Activated gamma-delta T cell treated with anti-CD3 and anti-CD28 coated beads, Interleukin-2, amount 50 U/mL, for 16 hours (primary cell): ENCODE measurements at places on chromosomes 4 and X.

DNA sequence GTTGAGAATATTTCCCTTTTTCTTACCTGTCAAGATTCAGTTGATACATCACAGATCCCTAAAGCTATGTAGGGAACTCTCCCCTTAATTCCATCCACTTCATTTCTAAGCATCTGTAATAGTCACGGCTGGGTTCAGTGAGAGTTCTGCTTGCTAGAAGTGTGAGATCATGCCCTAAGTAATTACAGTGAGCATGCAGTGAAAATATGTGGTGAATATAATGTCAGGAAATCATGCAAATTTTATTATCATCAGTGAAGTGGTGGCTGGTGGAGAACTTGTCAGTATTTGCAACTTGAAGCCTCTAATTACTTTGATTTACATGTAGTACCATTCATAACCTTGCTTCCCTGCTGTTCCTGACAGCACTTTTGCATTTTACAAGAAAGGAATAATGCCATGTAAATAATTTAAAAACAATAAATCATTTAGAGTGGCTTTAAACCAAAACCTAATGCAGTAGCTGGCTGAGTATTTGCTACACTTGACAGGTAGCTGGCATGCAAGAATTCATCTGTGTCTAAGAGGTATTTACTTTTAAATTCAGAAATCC, 28.3 kb upstream of the CFAP299 start:
- DNase-seq, result no peak

GRCh38 chr4:86993909-86994681, 59.3 kb downstream of the AFF1 start:
- no peak for DNase-seq

DNA sequence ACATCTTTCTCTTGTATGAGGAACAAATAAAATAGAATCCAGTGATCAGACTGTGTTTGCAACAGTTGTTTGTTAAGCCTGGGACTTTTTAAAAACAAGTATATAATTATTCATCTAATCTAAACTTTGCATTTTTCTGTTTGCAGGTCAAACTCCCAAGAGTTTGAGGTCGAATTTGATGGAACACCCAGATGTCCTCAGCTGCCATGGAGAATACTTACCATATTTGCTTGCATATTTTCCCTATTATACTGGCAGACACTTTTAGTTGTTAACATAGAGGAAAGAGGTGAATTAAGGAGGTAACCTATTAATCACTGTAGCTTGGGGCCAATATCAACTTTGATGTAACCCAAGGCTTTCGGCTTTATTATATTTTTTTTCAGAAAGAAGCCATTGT, 401.5 kb upstream of the DIPK2B start:
- no peak for DNase-seq

- DNase-seq, result no peak
These were observed 165.5 kb upstream of the SLIT2 start for GRCh38 chr4:20086067-20086798.

GRCh38 chr4:7379719-7380118, 55.0 kb downstream of the PSAPL1 start:
- DNase-seq, result no peak

- DNase-seq, result no peak
These were observed 225.2 kb upstream of the PGRMC2 start for GRCh38 chr4:128512767-128513322.

DNA sequence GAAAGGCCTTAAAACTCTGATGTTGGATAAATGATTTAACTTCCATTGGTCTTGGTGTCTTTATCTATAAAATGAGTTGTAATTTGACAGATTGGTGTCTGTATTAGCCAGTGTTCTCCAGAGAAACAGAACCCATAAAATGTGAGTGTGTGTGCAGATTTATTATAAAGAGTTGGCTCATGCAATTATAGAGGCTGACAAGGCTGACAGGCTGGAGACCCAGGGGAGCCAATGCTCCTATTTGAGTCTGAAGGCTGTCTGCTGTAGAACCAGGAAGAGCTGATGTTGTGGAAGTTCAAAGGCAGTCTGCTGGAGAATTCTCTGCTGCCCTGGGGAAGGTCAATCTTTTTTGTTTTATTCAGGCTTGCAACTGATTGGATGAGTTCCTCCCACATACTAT, 131.7 kb downstream of the SLC4A4 start:
- DNase-seq, result no peak

GRCh38 chr4:8035371-8035780, 95.7 kb upstream of the AFAP1 start:
- no peak for DNase-seq

- DNase-seq, result no peak
These were observed 442.7 kb downstream of the RAPGEF2 start for GRCh38 chr4:159545556-159545955.

DNA sequence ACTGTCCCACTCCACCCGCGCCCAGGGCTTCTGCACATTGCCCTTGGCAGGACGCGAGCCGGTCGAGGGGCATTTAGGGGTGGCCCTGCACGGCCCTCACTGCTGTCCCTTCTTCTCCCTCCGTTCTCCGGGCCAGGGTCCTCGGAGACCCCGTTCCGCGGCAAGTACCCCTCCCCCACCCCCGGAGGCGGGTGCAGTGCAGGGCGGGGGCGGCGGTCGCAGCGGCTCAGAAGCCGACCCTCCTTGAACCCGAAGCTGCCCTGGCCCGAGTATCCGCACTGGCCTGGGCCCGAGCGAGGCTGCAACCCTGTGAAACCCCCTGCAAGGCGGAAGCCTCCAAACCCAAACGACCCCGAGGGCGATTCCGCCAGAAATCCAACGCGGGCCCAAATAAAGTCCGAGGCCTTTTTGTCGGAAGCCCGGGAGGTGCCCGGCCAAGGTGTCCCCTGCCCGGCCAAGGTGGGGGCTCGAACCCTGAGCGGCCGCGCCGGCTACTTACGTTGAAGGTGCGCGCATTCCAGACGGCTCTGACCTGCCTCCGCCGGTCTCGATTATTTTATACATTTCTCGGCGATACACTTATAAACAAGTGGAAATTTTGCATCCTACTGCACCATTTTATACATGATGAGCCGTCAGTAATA, 53.1 kb upstream of the TMEM33 start:
- DNase-seq, result no peak

DNA sequence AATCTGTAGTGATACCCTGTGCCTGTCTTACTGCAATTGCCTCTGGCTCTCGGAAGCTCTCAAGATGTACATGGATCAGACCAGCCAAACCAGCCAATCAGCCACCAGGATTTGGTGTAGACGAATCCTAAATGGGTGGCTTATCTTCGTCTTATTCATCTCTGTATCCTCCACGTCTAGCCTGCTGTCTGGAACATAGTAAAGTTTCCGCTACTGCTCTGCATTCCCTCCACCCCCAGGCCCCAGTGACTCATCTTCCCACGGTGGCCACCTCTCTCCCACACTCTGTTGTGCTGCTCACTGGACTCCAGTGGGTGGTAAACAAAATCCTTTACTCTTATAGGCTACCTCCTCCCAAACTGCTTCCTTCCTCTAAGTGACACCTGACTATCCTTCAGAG, 37.8 kb downstream of the SEPTIN6 start:
- peak; percentile 32 for DNase-seq
